Forelimb muscle (tissue), 1 donor: ENCODE measurements at places on chromosomes 11 and 22. TPM values are rescaled to one million over a fixed set of nuclear protein-coding genes. Genes with fewer than 3 reads are reported as not detected.

- no peak for DNase-seq
These were observed 21.3 kb downstream of the AMPD3 start for GRCh38 chr11:10476342-10476741.

Gene KCTD14
- polyA plus RNA-seq: 1.0 TPM

Gene SPATA19
- polyA plus RNA-seq: not detected

DNA sequence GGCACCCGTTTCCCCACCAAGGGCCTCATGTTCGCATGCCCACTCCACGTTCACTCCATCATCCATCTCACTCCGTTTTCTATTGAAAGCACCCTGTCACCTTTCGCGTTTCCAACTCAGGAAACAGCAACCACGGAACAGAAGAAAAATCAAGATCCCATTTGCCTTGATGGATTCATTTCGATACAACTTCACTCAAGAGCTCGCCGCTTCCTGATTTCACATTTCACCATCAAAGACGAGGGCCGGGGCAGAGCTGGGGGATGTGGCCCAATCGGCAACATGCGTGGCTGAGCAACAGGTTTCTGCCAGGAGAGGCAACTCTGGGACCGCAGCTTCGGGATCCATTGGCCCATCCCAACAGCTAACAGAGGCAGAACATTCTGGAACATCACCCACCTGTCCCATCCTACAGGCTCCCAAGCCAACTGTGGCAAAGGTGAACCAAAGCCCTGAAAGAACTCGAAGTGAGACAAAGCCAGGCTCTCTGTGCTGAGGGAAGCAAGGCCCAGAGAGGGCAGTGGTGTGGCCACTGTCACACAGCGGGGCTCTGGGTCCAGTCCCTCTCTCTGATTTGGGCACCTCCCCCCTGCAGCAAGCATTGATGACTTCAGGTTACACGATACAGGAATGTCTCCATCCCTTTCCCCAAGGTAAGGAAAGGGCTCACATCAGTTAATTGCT is 36.2 kb upstream of the CD5 start:
- no peak for DNase-seq

DNA sequence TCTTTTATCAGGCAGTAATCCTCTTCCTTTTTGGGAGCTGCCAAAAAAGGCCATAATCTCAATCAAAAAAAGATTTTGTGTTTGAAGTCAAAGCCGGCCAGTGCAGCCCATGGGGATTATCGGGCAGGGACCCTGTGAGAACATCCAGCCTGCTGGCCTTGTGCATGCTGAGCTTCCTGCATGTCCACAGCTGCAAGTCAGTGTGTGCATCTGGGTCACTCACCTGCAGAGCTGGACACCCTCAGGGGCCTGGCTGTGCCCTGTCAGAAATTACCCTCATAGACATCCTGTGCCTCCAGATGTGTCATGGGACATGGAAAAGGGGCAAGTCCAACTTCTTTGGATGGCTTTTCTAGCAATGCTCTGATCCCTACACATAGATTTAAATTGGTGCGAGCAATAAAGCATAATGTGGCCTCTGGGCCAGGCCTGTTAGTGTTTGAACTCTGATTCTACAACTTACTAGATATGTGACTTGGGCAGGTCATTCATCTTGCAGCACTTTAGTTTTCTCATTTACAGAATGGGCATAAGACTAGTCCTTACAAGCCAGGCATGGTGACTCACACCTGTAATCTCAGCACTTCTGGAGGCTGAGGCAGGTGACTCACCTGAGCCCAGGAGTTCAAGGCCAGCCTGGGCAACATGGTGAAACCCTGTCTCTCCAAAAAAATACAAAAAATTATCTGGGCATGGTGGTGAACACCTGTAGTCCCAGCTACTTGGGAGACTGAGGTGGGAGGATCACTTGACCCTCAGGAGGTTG is 81.6 kb upstream of the LARGE1 start:
- no peak for DNase-seq

- DNase-seq: no peak
These were observed 346.6 kb downstream of the AASDHPPT start for GRCh38 chr11:106424111-106424510.

Gene CYTH4
- polyA plus RNA-seq: 5.2 TPM

DNA sequence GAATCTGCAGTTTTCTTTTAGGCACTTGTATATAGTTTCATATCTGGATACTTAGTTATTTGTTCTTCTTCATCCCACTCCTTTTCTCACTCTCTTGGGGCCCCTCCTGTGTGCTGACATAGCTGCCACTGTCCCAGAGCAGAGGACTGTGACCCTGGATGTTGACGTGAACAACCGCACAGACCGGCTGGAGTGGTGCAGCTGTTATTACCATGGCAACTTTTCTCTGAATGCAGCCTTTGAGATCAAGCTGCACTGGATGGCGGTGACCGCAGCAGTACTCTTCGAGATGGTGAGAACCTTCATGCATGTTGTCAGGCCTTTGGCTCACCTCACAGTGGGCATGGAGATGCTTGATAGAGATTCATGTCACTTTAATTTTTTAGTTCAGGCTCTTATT is 50.9 kb upstream of the YWHAH start:
- DNase-seq: no peak

DNA sequence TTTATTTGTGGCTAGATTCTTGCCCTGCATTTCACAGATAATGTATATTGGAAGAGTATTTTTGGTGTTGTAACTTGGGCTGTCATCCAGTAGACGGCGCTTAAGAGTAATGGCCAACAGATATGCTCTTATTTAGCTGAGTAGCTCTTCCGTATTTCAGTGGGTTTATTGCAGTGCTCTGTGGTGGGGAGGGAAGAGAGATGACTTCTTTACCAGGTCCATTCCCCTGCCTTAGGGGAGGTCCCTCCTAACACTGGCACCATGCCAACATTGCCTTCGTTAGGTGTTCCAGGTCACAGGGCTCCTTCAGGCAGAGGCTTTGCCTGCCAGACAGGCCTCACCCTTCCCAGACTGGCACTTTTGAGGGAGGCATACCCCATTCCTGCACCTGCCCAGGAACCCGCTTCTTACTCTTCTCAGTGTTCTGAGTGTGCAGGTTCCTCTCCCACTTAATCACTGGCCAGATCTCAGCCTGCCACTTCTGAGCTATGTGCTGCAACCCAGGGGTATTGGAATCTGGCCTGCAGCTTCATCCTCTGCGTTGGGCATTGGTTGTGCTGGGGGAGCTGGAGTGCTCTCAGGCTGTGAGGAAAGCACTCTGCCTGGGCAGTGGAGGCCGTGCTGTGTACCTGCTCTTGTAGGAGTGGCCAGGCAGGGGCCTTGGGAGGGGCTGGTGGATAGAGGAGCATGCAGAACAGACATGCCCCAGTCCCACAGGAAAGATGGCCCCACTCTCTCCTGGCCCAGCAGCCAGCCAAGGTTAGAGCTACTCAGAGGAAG is 29.4 kb upstream of the SLN start:
- DNase-seq: no peak

GRCh38 chr11:47611348-47611794 is 17.2 kb upstream of the C1QTNF4 start:
- no peak for DNase-seq

Gene PDGFB
- polyA plus RNA-seq: 18.3 TPM

Gene OR51B6
- not detected for polyA plus RNA-seq
